ENCODE measurements at places on chromosomes 7 and 10. TPM values are rescaled to one million over a fixed set of nuclear protein-coding genes. Genes with fewer than 3 reads are reported as not detected.

- peak overlapping the region; percentile 45 for H3K27ac ChIP-seq
- peaks cover 69% of the 10 kb centered on the region for H3K36me3 ChIP-seq
- peaks cover 53% of the 10 kb centered on the region for H3K4me1 ChIP-seq
- H3K4me3 ChIP-seq = peak overlapping the region; percentile 7
- no peak for DNase-seq
- no peaks in the 10 kb centered on the region for H3K27me3 ChIP-seq
These were observed 7.1 kb downstream of the VIM start for GRCh38 chr10:17235136-17235535.

The PKD2L1 gene
- total RNA-seq = not detected

The TBX20 gene
- total RNA-seq = 0.14 TPM

GRCh38 chr7:5380350-5381070 lies 43.1 kb downstream of the TNRC18 start:
- H3K36me3 ChIP-seq = peaks cover 6% of the 10 kb centered on the region
- H3K4me3 ChIP-seq = no peak overlapping the region
- DNase-seq = no peak
- peaks cover 20% of the 10 kb centered on the region for H3K4me1 ChIP-seq
- H3K27ac ChIP-seq = peak overlapping the region; percentile 49
- H3K27me3 ChIP-seq = no peaks in the 10 kb centered on the region

DNA sequence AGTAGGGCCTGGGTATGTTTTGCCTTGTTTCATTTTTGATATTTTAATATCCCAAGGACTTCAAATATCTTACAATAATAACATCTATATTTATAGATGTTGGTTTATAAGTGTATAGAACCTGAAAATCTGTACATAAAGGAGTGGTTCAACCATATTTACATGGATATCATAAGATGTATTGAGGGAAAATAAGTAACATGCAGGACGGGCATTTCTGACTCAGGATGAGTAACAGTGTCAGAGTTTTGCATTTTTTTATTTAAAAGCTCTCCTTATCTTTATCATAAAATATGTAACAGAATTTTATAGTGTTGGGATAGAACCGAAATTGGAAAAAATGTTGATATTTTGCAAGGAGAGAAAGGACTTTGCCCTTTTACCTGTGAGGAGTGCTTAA lies 1438.7 kb downstream of the REEP3 start:
- H3K36me3 ChIP-seq = no peaks in the 10 kb centered on the region
- no peak overlapping the region for H3K4me3 ChIP-seq
- no peak for DNase-seq
- no peaks in the 10 kb centered on the region for H3K4me1 ChIP-seq

- H3K4me1 ChIP-seq = no peaks in the 10 kb centered on the region
- H3K27me3 ChIP-seq = no peaks in the 10 kb centered on the region
- H3K4me3 ChIP-seq = no peak overlapping the region
- no peak for DNase-seq
These were observed 170.6 kb downstream of the FZD1 start for GRCh38 chr7:91434836-91435235.

DNA sequence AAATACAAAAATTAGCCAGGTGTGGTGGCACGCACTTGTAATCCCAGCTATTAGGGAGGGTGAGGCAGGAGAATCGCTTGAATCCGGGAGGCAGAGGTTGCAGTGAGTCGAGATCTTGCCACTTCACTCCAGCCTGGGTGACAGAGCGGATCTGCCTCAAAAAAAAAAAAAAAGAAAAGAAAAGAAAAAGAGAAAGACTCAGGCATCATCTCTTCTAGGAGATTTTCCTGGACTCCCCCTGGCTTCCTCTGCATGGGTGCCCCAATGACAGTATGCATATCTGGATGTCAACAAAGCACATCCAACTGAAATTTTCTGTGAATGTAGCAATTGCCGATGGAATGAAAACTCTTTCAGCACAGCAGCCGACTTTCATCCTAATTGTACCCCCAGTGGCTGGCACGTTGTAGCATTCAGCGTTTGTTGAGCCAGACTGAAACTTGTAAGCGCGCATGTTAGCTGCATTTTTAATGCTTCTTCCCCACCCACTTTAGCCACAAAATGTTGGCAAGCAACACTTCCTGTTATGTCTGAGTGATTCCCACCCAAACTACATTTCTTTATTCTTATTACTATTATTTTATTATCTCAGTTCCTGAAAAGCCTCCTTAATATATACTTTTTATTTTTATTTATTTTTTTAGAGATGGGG lies 70.2 kb downstream of the PRTFDC1 start:
- no peaks in the 10 kb centered on the region for H3K27me3 ChIP-seq
- H3K27ac ChIP-seq = peak overlapping the region; percentile 76
- H3K4me1 ChIP-seq = peaks cover 32% of the 10 kb centered on the region
- peaks cover 16% of the 10 kb centered on the region for H3K36me3 ChIP-seq

DNA sequence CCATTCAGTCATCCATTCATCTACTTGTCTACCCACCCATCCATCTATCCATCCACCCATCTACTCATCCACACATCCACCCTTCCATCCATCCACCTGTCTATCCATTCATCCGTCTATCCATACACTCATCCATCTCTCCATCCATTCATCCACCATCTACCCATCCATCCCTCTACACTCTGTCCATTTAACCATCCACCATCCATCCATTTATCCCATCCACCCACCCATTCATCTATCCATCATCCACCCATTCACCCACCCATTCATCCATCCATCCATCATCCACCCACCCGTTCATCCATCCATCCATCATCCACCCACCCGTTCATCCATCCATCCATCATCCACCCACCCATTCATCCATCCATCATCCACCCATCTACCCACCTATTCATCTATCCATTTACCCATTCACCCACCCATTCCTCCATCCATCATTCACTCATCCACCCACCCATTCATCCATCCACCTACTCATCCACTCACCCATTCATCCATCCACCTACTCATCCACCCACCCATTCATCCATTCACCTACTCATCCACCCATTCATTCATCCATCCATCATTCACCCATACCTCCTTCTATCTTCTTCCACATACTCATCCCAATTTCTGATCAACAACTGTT lies 39.3 kb upstream of the ELFN1 start:
- DNase-seq = no peak
- H3K27me3 ChIP-seq = no peaks in the 10 kb centered on the region
- no peaks in the 10 kb centered on the region for H3K36me3 ChIP-seq
- H3K4me1 ChIP-seq = no peaks in the 10 kb centered on the region
- no peak overlapping the region for H3K4me3 ChIP-seq

The CFAP69 gene
- total RNA-seq = not detected

The PRSS37 gene
- not detected for total RNA-seq

GRCh38 chr10:125982260-125982948 lies 86.0 kb downstream of the FANK1 start:
- no peak overlapping the region for H3K27ac ChIP-seq
- no peaks in the 10 kb centered on the region for H3K36me3 ChIP-seq
- no peaks in the 10 kb centered on the region for H3K27me3 ChIP-seq
- peak; percentile 48 for DNase-seq
- H3K4me1 ChIP-seq = no peaks in the 10 kb centered on the region
- no peak overlapping the region for H3K4me3 ChIP-seq
